ENCODE measurements at places on chromosomes 1 and 21.
A peak's percentile ranks its signal among the peaks of the same experiment; 100 is the strongest.

- no peak for DNase-seq
These were observed 221.4 kb upstream of the L1TD1 start for GRCh38 chr1:61973100-61973837.

GRCh38 chr21:36470294-36470693 lies 9.6 kb downstream of the CLDN14 start:
- no peak for DNase-seq

DNA sequence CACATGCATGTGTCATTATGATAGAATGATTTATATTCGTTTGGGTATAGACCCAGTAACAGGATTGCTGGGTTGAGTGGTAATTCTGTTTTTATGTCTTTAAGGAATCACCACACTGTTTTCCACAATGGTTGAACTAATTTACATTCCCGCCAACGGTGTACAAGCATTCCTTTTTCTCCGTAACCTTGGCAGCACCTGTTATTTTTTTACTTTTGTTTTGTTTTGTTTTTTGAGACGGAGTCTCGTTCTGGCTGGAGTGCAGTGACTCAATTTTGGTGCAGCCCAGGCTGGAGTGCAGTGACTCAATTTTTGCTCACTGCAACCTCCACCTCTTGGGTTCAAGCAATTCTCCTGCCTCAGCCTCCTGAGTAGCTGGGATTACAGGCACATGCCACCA lies 8.5 kb upstream of the S100B start:
- no peak for DNase-seq

DNA sequence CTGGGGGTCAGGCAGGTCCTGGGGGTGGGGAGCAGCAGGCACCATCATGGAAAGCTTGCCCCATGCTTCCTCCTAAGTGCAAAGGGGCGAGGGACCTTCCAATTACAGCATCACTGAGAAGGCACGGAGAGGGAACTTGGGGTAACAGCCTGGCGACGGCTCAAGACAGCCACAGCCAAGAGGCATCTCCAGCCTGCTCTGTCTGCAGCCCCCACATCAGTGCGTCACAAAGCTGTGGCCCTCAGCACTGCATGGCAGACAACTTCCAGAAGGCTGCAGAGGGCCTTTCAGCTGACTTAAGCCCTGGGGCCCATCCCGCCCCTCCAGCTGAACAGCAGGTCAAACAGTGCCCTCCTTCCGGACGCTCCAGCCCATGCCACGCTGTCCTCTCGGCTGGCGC lies 13.2 kb upstream of the GPR153 start:
- DNase-seq, result no peak

DNA sequence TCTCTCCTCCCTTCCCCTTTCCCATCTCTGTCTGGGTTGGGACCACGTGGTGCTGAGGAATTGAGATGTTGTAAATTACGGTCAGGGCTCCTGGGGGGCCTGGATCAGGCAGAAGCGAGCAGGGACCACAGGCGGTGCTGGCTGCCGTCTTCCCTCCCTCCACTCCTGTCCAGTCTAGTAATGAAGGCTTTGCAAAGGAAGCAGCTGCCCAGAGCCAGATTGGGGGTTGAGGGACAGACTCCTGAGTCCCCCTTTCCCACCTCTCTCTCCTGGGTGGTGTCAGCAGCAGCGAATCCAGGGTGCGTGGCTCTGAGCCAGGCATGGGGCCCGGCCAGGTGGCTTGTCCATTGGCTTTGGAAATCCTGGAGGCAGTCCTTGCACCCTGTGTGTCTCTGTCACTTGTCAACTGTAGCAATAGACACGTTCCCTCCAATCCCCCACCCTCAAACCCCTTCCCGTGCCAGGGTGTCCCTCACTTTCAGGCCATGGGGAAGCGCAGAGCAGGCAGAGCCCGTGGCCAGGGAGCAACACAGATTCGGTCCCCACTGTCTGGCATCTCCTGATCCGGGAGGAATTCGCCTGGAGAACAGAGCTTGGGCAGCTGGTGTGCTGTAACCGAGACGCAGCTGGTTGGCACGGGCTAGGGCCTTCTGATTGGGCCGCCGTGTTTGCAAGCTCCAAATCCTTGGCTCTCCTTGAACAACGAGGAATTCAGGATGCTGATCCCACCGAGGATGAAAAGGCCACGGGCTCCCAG lies 64.8 kb upstream of the WNT4 start:
- DNase-seq, result peak; percentile 60

DNA sequence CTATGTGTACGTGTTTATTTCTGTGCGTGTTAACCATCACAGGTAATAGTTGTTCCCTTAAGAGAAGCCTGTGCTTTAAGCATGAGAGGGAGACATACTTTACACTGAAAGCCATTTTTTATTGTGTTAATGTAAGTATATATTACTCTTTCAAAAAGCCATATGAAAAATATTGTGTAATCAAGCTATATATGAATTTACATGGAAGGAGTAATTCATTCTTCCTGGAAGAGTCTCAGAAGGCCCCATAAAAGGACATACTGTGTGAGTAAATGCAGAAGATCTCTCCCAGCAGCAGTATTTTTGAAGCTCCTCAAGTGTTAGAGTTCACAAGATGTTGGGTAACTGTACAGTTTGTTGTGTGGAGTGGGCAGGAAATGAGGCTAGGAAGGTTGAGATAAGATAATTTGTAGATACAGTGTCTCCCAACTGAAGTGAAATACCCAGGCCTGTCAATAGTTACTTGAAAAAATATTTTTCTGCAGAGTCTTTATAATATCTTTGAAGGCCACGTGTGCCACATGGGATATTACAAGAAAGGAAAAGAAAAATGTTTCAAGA lies 138.3 kb downstream of the PTGER3 start:
- no peak for DNase-seq
